ENCODE measurements at places on chromosomes 4 and X.

- no peak for DNase-seq
Measured at GRCh38 chr4:16764622-16765021, 133.8 kb downstream of the LDB2 start.

DNA sequence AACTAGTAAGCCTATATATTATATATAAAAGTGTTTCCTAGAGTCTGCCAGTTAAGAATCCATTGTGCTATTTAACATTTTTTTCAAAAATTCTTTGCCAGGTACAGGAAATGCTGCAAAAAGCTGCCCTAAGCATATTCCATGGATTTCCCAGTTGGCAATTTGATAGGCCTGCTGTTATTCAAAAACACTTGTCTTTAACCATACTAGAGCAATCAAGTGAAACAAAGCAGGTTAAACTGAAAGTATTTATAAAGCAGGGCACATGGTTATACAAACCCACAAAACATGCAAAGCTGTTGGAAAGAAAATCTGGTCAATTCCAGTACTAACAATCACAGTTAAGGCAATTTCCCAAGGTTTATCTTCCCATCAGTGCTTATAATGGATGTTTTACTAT, 159.9 kb downstream of the UNC5C start:
- DNase-seq: no peak

GRCh38 chr4:108829966-108830492, 67.2 kb upstream of the ETNPPL start:
- DNase-seq: no peak

- no peak for DNase-seq
Measured at GRCh38 chrX:73916931-73917667, 354.1 kb downstream of the CHIC1 start.

GRCh38 chrX:40805404-40805803, 70.1 kb upstream of the MED14 start:
- DNase-seq: no peak

- DNase-seq: no peak
Measured at GRCh38 chrX:134431894-134432293, 28.1 kb upstream of the HPRT1 start.

GRCh38 chrX:46376246-46376885, 168.9 kb downstream of the ZNF674 start:
- no peak for DNase-seq

DNA sequence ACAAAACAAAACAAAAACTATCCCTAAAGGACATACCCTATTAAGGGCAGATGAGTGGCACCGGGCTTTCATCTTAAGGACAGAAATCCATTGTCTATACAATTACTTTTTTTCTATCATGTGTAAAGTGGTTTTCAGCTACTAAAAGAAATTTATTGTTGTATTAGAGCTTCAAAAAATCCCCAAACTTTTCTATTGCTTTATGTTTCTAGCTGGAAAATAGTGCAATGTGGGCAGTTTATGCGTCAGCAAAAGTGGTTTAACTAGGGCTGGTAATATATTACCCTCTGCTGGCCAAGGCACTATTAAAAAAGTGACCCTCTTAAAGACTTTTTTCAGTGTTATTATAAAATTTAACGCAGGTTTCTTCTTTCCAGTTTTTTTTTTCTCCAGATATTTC, 15.5 kb upstream of the GPR82 start:
- no peak for DNase-seq

DNA sequence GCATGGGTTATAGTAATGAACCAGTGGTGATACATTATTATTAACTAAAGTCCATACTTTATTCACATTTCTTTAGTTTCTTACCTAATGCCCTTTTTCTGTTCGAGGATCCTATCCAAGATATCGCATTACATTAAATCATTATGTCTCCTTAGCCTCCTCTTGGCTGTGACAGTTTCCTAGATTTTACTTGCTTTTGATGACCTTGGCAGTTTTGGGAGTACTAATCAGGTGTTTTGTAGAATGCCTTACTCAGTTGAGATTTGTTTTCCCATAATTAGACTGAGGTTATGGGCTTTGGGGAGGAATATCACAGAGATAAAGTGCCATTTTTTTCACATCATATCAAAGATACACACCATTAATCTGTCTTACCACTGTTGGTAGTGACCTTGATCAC, 5.0 kb downstream of the KLHL5 start:
- no peak for DNase-seq

- DNase-seq: peak; percentile 51
Measured at GRCh38 chrX:69253821-69254220, 88.6 kb upstream of the PJA1 start.

- no peak for DNase-seq
Measured at GRCh38 chrX:49695276-49696180, at the start of gene PAGE1. PAGE1 (minus strand) TSS chrX:49695984; CDS start chrX:49694770, 1,214 bp downstream.

DNA sequence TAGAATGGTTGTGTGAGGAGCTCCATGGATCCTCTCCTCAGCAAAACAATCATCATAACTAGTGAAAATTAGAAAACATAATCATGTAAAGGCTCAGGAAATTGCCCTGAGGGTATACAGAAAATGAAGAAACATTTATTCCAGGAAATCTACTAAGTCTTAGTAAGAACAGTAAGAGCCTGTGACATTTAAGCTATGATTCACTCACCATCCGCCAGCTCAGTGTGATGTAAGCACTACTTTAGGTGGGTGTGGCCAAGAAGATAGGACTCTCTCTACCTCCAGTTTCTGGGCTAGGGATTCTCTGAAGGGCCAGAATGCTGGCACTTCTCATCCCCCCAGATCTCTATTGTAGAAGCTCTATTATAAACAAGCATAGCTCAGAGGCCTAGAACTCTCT, 147.5 kb downstream of the DLG3 start:
- DNase-seq: no peak

GRCh38 chr4:67549123-67549522, 3.8 kb upstream of the CENPC start:
- DNase-seq: no peak

All from mesenteric fat pad (tissue), 1 donor.